Activated effector memory CD4-positive, alpha-beta T cell treated with anti-CD3 and anti-CD28 coated beads, Interleukin-2, amount 50 U/mL, for 16 hours (primary cell): ENCODE measurements at places on chromosomes 12 and 14.

- peak; percentile 73 for DNase-seq
Observed at GRCh38 chr12:132559652-132560363, 50.6 kb downstream of the LRCOL1 start.

DNA sequence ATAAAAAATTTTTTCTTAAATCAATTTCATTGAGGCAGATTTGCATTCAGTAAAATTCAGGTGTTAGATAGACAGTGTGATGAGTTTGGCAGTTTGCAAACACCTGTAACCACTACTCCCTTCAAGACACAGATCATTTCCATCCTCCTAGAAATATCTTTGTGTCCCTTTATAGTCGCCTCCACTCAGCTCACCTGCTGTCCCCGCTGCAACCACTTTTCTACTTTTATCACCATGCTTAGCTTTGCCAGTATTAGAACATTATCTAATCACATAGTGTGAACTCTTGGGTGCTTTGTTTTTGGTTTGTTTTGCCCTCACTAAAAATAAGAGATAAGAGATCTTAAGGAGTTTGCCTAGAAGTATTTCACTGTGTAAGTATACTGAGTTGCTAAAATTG is 73.8 kb downstream of the DERA start:
- DNase-seq: no peak

- DNase-seq: no peak
Observed at GRCh38 chr14:64112867-64113678, 181.1 kb downstream of the ESR2 start.

- DNase-seq: peak; percentile 87
Observed at GRCh38 chr14:70807898-70808415, 1.4 kb downstream of the MAP3K9 start.

GRCh38 chr12:123387508-123388176 is 3.7 kb downstream of the KMT5A start:
- no peak for DNase-seq

DNA sequence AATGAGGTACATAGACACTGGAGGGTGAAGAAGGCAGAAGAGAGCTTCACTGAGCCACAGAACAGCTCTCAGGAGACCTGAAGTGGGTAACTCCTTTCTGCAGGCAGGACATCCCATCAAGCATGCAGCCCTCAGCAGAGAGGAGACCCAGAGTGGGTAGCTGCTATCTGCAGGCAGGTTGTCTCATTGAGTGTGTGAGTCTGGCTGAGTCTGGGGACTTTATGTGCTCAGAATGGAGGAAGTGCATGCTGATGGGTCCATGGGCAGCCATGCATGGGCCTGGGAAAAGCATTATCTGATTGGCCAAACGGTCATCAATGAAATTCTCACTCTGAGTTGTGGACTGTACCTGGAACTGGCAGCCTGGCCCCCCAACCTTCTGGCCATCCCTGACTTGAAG is 14.7 kb upstream of the HIGD1C start:
- DNase-seq: no peak

GRCh38 chr12:84605983-84606382 is 306.6 kb downstream of the SLC6A15 start:
- DNase-seq: no peak

DNA sequence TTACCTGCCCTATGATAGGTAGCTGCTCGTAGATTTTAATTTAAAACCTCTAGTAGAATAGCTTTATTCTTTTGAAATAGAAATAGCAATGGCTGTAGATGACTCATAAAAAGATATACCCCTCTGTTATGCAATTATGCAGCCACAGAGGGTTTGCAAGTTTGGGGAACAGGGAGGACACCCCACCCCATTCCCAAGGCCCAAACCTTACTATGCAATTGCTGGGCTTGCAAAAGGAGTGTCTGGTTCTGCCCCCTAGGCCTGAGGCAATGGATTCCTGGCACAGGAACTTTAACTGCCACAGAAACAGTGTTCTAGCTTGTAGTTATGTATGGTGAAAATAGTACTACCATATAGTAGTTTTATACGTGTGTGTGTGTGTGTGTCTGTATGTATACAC is 403.3 kb downstream of the ADAMTS20 start:
- no peak for DNase-seq

GRCh38 chr14:103676881-103677675 is 38.2 kb downstream of the XRCC3 start:
- DNase-seq: no peak

DNA sequence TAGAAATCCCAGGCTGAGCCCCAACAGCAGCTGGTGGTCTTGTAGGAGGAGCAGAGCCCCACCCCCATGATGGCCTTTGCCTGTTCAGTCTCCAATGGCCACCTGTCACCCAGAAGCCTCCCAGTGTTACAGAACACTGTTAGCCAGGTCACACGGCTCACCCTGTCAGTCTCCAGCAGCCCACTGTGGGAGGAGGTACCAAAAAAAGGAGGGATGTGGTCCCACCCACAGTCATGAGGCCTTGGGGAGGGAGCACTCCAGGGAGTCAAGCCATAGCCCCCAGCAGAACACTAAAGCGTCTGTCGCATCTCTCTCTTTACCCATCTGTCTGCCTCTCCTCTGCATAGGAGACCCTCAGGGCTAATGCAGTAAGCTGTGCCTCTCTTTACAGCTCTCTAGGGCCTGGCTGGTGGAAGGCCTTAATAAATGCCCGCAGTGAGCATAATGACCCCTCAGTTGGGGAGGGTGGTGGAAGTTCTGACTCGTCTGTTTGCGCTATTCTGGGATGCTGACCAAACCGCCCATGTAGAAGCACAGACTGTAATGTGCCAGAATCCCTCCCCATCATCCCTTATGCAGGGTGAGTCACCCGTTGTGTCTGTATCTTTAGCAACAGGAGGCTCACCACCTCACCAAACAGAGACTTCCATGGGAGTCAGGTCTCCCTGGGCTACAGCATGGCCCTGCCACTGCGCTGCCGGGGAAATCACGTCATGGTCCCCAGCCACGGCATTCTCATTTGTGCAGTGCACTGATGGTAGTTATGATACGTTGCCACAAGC is 14.6 kb downstream of the C14orf132 start:
- no peak for DNase-seq

- no peak for DNase-seq
Observed at GRCh38 chr12:109027767-109028166, 6.9 kb upstream of the SVOP start.

GRCh38 chr14:33959692-33960151 is 8.8 kb upstream of the EGLN3 start:
- DNase-seq: no peak

- no peak for DNase-seq
Observed at GRCh38 chr12:28209782-28210181, 19.5 kb downstream of the CCDC91 start.

- peak; percentile 21 for DNase-seq
Observed at GRCh38 chr14:101495284-101495683, 66.0 kb upstream of the DIO3 start.

- no peak for DNase-seq
Observed at GRCh38 chr14:24262821-24263733, at the start of gene TGM1. TGM1 (minus strand) TSS chr14:24263177; CDS start chr14:24262352, 825 bp downstream.

DNA sequence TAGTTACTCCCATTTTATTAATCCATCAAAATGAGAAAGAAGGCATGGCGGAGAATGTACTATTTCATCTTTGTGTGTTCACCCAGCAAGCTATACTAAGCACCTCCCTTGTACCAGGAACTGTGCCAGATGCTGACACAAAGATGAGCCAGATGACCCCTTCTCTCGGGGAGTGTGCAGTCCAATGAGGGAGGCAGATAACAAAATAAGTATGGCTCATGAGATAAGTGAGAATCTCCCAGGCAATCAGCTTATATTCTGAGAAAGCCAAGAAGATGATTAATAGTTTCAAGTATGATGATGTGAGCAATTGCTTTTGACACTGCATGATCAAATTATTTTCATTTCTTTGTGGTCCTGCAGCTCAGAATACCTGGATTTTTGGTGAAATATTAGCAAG is 1.3 kb upstream of the TMEM233 start:
- no peak for DNase-seq

GRCh38 chr12:53991077-53991460 is 6.1 kb downstream of the HOXC10 start:
- DNase-seq: no peak
